AML-193 (cell line): ENCODE measurements at places on chromosomes 13 and 19.

DNA sequence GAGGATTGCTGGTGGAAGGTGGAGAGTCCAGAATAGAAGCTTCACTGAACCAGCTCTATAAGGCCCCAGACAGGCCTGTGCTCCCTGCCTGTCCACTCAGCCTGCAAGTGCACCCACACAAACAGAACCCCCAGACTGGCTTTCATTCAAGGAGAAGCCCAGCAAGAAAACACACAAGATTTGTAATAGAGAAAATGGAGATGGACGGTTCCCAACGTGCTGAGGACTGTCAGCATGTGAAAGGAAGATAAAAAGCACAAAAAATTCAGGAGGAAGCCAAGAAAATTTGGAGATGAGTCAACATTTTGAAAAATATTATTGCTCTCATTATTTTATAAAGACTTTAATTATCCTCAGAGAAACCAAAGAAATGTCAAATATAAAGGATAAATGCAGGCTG, 218.2 kb upstream of the SLC10A2 start:
- no peak for DNase-seq

GRCh38 chr13:43510956-43511901, 275.5 kb downstream of the ENOX1 start:
- DNase-seq: no peak

GRCh38 chr13:112721198-112722104, 31.6 kb downstream of the ATP11A start:
- DNase-seq: no peak

DNA sequence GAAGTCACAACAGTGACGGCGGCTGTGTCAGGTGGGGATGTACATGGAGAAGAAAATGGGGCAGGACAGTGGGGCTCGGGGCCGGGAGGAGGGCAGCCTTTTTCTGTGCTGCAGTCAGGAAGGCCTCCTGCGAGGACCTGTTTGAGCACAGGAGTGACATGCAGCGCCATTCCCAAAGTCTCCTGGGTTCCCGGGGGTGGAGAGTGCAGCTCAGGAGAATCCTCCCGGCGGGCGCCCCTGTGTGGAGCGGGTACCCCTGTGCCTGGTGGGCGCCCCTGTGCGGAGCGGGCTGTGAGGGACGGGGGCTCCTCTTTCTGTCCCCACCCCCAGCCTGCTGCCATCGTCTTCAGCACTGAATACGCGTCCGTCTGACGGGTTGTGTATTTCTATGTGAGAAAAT, 62.4 kb downstream of the ATP11A start:
- DNase-seq: no peak

GRCh38 chr19:42172261-42172660, 40.0 kb upstream of the POU2F2 start:
- no peak for DNase-seq

DNA sequence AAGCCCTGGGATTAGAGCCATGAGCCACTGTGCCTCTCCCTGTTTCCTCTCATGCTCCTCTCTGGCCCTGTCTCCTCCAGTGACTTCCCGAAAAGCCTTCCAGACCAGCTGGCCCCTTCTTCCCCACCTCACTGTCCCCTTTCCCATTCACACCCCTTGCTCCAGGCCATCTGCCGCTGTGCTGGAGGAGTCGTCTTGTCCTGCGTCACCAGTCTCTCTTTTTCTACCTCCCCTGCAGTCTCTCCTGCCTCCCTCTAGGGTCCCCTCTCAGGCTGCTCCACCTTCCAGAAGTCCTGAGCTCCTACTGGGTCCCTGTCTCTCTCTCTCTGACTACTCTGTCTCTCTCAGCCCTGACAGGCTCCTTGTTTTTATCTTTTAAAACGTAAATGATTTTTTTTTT, 5.3 kb upstream of the FFAR1 start:
- DNase-seq: no peak

DNA sequence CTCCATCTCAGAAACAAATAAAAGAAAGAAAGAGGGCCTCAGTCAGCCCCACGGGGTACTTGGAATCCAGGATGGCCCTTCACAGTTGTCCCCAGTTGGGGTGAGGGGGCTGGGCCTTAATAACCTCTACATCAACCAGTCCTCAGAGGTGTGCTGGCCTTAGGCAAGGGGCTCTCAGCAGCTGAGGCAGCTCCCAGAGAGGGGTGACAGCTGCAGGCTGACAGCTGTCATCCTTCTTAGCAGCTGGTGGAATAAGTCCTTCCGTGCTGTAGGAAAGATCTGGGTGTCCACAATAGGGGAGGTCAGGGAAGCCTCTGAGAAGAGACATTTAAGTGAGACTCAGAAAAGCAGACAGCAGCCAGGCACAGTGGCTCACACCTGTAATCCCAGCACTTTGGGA, 7.4 kb downstream of the BCAM start:
- no peak for DNase-seq

- peak; percentile 62 for DNase-seq
Measured at GRCh38 chr19:29941828-29942403, at the start of gene URI1. TSS of gene URI1 (plus strand) at chr19:29942239. CDS start at chr19:29942548, 309 bp downstream.

- peak; percentile 63 for DNase-seq
Measured at GRCh38 chr19:33273881-33274662, 28.3 kb downstream of the CEBPA start.

DNA sequence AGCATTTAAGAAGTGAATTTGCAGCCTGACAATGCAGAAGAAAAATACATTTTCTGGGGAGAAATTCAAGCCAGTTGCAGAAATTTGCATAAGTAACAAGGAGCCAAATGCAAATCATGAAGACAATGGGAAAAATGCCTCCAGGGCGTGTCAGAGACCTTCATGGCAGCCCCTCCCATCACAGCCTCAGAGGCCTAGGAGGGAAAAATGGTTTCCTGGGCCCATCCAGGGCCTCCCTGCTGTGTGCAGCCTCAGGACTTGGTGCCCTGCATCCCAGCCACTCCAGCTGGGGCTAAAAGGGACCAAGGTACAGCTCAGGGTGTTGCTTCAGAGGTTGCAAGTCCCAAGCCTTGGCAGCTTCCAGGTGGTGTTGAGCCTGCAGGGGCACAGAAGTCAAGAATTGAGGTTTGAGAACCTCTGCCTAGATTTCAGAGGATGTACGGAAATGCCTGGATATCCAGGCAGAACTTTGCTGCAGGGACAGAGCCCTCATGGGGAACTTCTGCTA, 16.7 kb upstream of the ITM2B start:
- DNase-seq: no peak

DNA sequence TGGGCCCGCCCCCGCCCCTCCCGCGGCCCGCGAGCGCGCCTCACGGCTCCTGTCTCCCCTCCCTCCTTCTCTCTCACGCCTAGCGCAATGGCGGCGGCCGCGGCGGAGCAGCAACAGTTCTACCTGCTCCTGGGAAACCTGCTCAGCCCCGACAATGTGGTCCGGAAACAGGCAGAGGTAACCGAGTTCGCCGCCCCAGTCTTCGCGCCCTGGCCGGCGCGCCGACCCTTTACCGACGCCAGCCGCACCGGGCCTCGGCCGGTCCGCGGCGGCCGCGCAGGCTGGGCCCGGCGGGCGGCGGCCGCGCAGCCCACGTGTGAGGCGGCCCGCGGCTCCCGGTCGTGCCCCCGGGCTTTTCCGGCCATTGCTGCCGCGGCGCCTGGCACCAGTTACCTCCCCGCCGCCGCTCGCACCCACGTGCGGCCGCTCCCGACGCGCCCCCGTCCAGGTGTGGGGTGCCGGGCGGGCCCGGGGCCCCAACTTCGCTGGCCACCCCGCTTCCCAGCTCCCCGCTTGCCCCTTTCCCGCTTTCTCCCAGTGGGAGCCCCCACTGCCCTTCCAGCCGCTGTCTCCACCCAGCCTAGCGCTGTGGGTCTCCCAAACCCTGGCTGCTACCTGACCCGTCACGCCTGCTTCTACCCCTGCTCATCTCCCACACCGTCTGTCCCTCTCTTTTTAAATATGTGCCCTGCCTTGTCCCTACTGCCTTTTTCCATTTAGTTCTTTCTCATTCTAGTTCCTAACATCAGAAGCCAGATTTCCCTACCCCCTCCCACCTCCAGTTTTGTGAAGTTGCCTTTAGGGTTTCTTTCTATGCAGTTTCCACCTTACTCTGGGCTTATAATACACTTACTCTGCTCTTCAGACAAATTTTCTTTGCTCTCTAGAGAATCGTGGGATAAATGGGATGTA, 23.4 kb downstream of the IPO5 start:
- DNase-seq: peak; percentile 79

- DNase-seq: no peak
Measured at GRCh38 chr19:41456342-41456918, 13.5 kb downstream of the ERICH4 start.

- no peak for DNase-seq
Measured at GRCh38 chr13:100341327-100341726, 247.3 kb downstream of the GGACT start.

DNA sequence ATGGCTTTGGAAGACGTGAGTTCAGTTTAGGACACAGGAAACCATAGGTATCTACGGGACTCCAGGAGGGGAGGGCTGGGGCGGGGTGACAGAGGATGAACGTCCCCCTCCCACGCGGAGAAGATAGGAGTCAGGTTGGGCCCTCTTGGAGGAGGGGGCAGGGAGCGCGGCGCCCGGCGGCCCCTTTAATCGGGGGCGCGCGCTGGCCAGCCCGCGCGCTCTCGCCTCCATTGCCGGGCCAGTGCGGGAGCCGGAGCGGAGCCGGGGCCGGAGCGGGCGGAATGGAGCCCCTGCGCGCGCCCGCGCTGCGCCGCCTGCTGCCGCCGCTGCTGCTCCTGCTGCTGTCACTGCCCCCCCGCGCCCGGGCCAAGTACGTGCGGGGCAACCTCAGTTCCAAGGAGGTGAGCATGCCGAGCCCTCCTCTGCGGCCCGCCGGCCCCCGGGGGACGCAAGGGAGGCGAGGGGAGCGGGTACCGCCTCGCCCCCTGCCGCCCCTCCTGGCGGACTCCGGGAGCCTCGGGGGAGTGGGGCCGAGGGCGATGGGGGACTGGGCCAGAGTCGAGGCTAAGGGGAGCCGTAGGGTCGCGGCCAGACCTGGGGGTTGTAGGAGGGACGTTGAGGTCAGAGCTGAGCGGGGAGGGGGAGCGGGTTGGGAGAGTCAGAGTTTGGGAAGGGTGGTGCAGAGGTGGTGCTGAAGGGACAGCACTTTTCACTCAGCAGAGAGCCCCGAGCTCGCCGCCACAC, at the start of gene TMEM145:
Gene TMEM145, plus strand, starts transcription at position 214 of the 744 bp plus-strand sequence. Its CDS starts 68 bp downstream, at position 282.
- DNase-seq: peak; percentile 8

DNA sequence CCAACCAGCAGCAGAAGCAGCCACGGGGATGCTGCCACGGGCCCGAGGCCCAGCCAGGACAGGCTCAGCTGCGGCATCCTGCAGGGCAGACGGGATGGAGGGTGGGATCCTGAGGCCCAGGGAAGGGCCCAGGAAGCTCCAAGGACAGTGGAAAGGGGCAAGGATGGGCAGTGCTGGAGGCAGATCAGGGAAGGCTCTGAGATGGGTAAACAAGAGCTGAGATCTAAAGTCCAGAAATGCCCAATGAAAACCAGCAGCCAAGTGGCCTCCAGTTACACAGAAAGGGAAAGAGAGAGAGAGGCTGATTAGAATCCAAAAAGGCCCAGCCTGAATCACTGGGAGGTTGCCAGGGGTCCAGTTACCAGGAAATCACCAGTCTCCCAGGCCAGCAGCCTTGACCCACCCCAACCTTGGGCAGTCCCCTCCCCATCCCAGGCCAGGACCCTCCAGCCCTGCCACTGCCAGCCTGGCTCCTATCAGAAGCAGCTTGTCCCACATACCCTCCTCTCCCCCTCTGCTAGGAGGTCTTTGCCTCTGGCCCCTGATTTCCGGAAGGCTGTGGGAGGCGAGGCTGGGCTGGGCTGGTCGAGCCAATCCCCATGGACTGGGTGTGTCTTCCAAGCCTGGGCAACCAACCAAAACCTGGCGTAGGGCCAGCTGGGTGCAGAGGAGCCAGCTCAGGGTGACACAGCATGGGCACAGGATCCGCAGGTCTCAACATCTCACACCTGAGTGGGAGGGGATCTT, at the start of gene CYP4F11:
Gene CYP4F11, minus strand, starts transcription at position 198 of the 747 bp plus-strand sequence. Its CDS starts 121 bp downstream, at position 77.
- DNase-seq: no peak

DNA sequence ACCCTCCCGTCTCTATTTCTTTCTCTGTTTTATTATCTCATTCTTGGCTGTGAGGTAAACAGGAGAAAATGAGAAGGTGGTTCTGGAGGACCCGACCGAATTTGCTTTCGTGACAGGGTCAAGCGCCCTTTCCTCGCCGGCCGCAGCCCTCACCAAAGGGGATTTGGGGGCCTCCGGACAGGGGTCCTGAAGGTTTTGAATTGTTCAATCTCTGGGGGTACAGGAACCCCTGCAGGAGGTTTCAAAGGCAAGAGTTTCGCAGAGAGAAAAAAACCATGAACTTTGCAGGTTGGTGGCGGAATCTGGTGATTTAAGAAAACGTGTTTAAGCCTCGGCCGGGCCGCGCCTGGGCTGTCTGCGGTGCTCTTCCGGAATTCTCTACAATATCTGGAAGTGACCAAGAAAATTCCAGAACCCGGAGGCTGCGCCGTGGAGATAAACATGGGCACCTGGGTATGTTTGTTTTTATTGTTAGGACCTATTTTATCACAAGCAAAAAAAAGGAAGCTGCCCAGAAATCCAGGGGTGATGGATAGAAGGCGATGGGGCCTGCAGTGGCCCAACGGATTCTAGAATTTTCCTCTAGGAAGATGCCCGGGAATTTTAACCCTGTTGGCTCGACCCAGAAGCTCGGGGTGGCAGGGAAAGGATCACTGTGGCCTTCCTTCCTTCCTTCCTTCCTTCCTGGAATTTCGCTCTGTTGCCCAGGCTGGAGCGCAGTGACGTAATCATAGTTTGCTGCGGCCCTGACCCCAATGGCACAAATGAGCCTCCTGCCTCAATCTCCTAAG, 14.2 kb upstream of the PTBP1 start:
- no peak for DNase-seq

DNA sequence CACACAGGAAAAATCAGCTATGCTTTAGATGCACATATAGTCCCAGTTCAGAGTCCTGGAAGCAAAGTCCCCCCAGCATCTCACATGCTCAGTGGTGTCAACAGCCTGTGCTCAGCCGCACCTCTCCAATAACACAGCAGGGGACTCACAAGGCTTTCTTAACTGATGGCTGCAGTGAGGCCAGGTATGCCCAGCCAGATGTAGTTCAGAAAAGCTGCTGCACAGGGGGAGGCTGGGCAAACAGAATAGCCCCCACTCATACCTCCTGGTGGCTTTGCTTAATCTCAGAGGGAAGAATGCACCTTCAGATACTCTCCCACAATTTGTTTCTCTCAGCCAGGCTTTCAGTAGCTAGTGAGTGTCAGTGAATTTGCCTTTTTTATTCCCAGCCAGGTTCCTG, 33.4 kb downstream of the FAM124A start:
- no peak for DNase-seq

GRCh38 chr19:13118424-13119193, 545 bp downstream of the NACC1 start:
- no peak for DNase-seq

- DNase-seq: peak; percentile 27
Measured at GRCh38 chr13:26457212-26457611, 100.3 kb upstream of the WASF3 start.

DNA sequence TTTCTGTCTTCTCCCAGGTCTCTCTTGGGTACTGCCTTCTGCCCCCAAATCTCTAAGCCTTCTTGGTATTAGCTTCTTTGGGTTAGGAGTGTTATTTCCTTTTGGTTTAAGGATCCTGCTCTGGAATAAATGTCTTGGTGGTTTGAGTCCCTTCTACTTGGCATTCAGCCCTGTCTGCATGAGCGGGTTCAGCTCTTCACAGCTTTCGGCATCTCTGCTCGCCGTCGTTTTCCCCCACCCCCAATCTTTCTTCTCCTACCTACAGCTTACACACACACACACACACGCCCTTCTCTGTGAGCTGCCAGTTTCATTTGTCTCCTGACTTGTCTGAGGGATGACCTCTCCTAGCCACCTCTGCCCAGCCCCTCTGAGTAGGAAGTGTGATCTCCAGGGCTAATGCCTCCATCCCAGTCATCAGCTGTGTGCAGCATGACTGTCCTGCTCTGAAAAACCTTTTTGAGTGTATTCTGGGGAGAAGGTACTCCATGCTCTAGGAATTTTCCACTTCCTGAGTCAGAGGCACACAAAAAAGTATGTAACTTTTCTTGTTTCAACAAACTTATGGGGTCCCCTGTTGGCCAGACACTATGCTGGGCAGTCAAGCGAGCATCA, 4.7 kb downstream of the CNOT3 start:
- DNase-seq: no peak
